ENCODE measurements at places on chromosomes 3 and 15. TPM values are rescaled to one million over a fixed set of nuclear protein-coding genes. Genes with fewer than 3 reads are reported as not detected.

The SYNPR gene
- not detected for total RNA-seq

The GOLGA6L4 gene
- total RNA-seq = 5.6 TPM

The PARP15 gene
- 4.9 TPM for total RNA-seq

The CHP1 gene
- total RNA-seq = 171 TPM

The OCA2 gene
- total RNA-seq = 2.5 TPM

GRCh38 chr3:33278163-33278562, 921 bp downstream of the FBXL2 start:
- H3K4me3 ChIP-seq = peak overlapping the region; percentile 69
- H3K27ac ChIP-seq = no peak overlapping the region
- H3K36me3 ChIP-seq = no peaks in the 10 kb centered on the region

DNA sequence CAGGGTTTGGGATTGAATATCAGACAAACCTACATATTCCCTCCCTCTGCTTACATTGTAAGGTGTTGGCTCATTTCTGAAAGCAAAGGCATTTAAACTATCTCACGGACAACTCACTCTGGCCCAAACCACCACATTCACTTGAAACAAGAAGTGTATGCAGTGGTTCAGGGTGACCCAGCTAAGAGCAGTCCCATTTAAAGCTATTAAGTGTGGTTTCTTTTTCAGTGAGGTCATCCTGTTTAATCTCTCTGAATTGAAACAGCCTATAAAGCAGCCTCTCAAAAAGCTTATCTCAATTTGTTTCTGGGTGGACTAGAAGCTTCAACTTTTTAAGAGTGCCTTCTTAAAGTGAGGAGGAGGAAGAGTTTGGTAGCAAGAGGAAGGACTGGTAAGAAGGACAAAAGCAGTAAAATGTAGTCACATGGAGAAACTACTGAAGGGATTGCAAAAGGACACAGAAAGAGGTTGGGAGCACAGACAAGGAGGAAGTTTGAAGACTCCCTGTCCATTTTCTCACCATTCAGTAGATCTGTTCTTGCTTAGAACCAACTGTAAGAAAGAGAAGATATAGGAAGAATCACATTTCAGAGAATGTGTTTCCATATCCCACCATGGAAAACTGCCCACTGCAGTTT, 151.6 kb downstream of the TMCO5A start:
- no peak overlapping the region for H3K4me3 ChIP-seq
- DNase-seq = no peak
- no peaks in the 10 kb centered on the region for H3K4me1 ChIP-seq
- H3K27me3 ChIP-seq = no peaks in the 10 kb centered on the region
- no peaks in the 10 kb centered on the region for H3K36me3 ChIP-seq
